ENCODE measurements at places on chromosomes 3 and 15.

- DNase-seq: peak; percentile 2
Observed at GRCh38 chr15:86743283-86743903, 663.7 kb downstream of the AGBL1 start.

DNA sequence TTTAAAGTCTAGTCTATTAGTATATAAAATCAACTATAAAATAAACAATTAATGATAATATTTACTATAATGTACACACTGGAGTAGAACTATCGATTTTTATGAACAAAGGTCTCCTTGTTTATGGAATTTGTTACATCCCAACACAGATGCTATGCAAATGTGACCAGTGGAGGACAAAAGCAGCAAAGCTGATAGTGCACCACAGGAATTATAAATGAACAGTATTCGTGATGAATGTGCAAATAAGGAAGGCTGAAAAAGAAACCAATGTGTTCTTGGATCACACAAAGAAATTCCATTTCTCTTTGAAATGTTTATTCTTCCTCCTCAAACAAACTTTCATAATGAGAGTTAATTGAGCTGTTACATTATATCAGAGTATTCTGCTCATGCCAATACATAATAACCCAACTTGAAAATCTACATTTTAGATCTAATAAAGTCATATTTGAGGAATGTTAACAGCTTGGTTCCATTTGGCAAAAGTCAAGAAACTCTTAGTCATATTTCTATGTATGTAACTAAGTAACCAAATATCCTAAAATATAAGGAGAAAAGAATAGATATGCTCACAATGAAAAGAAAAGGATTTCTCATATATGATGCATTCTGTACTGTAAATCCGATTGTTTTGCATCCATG lies 79.3 kb downstream of the NEK10 start:
- DNase-seq: no peak

DNA sequence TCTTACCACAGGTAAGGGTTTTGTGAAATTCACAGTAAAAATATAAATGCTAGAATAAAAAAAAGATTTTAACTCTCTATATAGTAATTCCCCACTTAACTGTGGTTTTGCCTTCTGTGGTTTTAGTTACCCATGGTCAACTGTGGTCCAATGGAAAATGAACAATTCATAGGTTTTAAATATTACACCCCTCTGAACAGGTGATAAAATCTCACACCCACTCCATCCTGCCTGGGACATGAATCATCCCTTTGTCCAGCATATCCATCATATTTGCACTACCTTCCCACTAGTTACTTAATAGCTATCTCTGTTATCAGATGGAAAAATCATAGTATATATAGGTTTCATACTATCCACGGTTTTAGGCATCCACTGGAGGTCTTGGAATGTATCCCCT lies 49.2 kb downstream of the HDGFL3 start:
- DNase-seq: no peak

- no peak for DNase-seq
Observed at GRCh38 chr15:57427367-57427821, 51.1 kb downstream of the CGNL1 start.

All from stimulated activated CD4-positive, alpha-beta T cell treated with anti-CD3 and anti-CD28 coated beads, TNF-alpha, amount 100 ng/mL, for 4 hours (primary cell).